Activated effector memory CD4-positive, alpha-beta T cell treated with anti-CD3 and anti-CD28 coated beads, Interleukin-2, amount 50 U/mL, for 16 hours (primary cell): ENCODE measurements at places on chromosomes 3 and 15.

DNA sequence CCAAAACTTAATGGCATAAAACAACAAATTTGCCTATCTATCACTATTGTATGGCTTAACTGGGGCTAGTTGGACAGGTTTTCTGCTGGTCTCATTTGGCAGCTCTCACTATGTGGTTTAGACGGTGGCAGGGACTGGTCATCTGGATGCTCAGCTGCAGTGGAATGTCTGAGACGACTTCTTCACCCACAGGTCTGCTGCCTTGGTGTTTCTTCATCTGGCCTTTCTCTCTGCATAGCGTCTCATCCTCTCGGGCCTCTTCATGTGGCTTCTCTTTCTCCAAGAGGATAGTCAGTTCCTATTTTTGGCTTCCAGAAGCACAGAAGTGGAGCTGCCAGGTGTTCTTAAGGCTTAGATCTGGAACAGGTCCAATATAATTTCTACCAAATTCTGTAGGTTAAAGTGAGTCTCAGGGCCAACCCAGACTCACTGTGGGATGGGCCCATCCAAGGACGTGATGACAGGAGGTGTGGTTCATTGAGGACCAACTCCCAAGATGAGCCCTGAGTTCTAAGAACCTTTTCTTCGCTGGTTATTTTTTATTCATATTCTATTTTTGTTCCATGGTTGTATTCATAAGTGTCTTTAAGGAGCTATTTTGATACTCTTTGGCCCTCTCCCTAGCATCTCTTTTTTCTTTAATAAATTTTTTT is 18.6 kb downstream of the UBE2Q2 start:
- no peak for DNase-seq

DNA sequence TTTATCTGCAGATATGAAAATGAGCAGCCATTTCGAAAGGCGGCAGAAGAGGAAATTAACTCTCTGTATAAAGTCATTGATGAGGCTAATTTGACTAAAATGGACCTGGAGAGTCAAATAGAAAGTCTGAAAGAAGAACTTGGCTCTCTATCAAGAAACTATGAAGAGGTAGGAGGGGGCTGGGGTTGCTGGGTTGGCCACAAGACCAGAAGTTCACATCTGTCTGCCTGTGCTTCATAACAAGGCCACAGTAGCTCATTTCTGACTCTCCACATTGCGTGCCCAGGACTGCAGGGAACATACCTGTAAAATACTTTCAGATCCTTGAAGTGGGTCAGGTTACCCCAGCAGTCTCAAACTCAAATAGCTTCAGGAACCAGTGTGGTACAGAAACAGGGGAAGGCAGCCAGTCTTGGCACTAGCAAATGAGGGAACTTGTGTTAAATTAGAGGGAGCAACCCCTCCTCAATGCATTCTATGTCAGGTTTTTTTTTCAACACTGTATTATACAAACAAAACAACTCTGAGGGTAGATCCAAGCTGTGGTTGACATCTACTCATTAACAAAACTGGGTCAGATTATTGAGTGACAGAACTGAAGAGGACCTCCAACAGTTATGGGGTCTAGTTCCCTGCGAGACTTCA is 48.7 kb downstream of the BFSP2 start:
- peak; percentile 80 for DNase-seq

GRCh38 chr3:132180337-132180791 is 136.8 kb upstream of the ACP3 start:
- DNase-seq, result no peak

- no peak for DNase-seq
Measured at GRCh38 chr3:73499787-73500186, 125.0 kb downstream of the PDZRN3 start.

DNA sequence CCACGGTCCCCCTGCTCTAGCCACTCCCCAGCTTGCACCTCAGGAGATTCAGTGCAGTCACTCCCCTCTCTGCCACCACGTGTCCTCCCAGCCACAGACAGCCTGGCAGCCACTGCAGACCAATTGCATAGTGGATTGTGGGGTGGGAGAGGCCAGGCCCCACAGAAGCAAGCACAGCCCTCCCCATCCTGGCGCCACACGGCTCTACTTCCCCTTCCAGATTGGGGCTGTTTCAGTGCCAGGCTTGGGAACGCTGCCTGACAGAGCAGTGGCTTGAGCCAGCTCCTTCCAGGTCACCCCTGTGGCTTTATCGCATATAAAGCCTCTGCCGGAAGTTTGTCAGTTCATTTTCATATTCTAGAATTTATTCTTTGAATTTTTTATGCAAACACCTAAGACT is 90.7 kb downstream of the TMEM266 start:
- DNase-seq, result no peak

DNA sequence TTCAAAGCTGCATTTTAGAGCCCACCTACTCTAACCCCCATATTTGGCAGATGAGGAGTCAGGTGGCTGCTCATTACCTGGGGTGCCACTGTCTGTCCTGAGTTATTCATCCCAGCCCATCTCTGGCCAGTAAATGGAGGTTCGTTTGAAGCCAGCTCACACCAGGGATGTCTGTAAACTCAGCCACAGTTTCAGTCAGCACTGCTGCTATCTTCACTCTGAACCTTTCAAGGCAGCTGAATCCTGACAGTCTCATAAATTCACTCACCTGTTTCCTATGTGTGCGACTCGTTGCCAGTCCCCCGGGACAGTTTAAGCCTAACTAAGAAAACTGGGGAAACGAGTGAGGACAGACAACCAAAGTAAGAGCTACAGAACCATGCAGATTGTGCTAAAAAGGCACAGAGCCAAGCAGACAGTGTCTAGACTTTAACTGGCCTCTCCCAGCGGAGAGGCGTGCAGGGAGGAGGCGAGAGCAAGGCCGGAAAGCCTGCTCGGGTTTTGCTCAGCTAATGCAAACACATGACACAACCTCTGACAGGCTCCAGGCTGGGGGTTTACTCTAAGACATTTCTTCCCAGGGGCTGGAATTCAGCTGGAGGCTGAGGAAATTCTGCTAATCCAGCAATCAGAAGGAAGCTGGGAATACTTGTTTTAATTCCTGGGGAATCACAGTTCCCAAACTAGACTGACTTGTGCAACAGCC is 12.0 kb downstream of the FSTL1 start:
- no peak for DNase-seq

- no peak for DNase-seq
Measured at GRCh38 chr3:170205302-170205701, 16.9 kb upstream of the PRKCI start.

DNA sequence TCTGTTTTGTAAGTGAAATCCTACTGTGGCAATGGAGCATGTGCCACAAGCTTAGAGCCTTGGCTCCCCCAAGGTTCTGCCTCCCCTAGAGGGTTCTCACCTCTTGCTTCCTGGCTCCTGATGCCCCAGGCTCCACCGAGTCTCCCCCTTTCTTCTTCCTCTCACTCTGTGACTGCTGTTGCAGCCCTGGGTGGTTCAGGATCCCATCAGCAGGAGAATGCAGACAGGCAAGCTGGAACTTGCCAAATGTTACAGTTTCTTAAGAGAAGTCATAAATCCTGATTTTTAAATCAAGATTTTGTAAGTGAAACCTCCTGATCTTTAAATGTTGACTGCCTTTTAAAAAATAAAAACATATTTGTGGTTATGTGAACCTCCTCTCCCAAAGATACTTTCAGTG is 133.9 kb downstream of the CCNL1 start:
- DNase-seq, result no peak
